ENCODE measurements at places on chromosomes 12 and 14.

DNA sequence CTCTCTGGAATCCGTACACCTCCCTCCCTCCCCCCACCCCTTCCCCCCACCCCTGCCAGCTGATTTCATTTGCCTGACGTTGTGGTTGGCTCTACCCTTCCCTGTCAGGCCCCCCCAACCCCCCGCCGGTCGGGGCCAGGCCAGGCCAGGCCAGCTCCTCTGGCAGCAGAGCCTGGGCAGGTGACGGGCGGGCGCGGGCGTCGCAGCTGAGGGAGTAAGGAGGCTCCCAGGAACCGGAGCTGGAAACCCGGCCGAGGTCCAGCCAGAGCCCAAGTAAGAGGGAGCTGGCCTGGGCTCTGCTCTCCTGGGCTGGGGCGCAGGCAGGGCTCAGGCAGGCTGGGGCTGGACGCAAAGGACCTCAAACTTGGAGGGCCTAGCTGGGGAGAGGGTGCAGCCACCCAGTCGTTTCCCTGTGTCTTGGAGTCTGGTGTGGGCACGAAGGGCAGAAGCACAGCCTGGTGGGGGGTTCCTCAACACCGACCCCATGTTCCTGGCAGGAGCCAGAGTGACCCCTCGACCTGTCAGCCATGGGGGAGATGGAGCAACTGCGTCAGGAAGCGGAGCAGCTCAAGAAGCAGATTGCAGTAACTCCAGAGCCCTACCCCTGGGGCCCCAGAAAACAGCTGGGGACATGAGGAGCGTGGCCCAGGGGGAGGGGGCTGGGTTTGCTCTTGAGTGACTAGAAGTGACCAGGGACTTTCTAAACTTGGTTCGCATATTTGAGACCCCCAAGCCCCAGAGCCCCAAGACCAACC lies at the start of gene GNB3:
Gene GNB3, plus strand, starts transcription at position 165 of the 755 bp plus-strand sequence. Its CDS starts 363 bp downstream, at position 528.
- no peak within 1 kb of the TSS for H3K27ac ChIP-seq
- no peak for DNase-seq
- no peak within 1 kb of the TSS for H3K4me3 ChIP-seq
- peaks cover 2% of the 10 kb centered on the region for H3K36me3 ChIP-seq
- no peaks in the 10 kb centered on the region for H3K4me1 ChIP-seq

GRCh38 chr12:4417455-4417854 lies 28.2 kb downstream of the FGF6 start:
- H3K36me3 ChIP-seq, result no peaks in the 10 kb centered on the region
- no peak overlapping the region for H3K4me3 ChIP-seq
- peaks cover 24% of the 10 kb centered on the region for H3K27me3 ChIP-seq
- no peak overlapping the region for H3K27ac ChIP-seq

DNA sequence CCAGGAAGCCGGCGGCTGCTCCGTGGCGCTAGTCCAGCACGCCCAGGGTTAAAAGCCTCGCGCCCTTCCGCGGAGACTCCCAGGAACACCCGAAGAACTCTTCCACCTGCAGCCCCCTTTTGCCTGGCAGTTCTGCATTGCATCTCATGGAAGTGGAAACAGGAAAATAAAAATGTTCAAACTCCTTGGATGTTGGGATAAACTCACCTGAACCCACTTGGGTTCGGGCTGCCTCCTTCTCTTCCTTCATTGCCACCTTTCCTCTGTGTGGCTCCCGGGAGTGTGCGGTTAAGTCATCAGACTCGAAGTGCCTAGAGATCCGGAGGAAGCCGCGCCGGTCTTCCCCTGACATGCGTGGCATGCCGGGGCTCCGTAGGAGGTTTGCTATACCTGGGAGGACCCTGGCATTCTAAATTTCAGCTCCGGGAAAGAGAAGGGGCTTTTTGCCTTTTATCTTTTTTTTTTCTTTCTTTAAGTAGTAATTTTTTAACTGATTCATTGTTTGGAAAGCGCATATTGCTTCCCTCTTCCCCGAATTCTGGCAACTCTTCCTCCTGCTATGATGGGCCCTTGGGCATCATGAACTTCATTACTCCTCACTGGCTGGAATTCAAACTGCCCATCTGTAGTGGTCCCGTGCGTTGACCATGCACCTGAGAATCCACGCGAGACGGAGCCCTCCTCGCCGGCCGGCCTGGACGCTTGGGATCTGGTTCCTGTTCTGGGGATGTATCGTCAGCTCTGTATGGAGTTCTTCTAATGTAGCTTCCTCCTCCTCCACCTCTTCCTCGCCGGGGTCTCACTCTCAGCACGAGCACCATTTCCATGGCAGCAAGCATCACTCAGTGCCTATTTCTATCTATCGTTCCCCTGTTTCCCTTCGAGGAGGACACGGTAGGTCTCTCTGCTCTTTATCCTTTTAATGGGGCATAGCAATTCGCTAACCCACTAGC lies 931.4 kb downstream of the DIO2 start:
- no peaks in the 10 kb centered on the region for H3K36me3 ChIP-seq
- peaks cover 4% of the 10 kb centered on the region for H3K4me1 ChIP-seq
- H3K4me3 ChIP-seq, result no peak overlapping the region
- no peak overlapping the region for H3K27ac ChIP-seq

DNA sequence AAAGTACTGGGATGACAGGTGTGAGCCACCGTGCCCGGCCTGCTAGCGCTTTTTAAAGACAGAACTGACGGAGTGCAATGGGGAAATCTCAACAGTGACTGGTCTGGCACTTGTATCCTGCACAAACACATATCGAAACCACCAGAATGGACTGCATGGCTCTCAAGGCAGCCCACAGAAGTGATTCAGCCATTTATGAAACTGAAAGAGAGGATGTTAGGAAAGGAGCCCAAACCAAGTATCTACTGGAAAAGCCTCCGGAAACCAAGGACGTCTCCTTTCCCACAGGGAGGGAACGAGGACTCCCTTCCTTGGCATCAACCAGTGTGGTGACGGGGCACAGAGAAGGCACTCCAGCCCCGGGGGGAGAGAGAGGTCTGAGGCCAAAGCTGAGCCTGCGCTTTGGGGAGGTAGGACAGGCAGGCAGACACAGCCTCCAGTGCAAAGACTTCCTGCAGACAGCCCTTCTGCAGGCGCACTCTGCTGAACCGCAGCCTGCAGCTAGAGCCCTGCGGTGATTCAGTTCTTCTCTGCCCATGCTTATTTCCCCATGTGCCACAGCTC lies 16.5 kb downstream of the SLC15A4 start:
- peaks cover 49% of the 10 kb centered on the region for H3K36me3 ChIP-seq
- no peaks in the 10 kb centered on the region for H3K27me3 ChIP-seq
- peaks cover 16% of the 10 kb centered on the region for H3K4me1 ChIP-seq
- DNase-seq, result no peak
- H3K4me3 ChIP-seq, result no peak overlapping the region

DNA sequence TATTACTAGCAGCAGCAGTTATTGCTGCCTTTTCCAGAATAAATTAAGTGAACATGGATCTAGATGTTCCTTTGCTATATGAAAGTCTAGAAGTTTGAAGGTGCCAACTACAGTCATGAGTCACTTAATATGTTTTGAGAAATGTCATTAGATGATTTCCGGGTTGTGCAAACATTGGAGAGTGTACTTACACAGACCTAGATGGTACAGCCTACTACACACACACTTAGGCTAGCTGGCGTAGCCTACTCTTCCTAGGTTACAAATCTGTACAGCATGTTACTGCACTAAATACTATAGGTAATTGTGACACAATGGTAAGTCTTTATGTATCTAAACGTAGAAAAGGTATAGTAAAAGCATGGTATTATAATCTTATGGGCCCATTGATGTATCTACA lies 368.1 kb downstream of the PDZRN4 start:
- no peaks in the 10 kb centered on the region for H3K4me1 ChIP-seq
- H3K36me3 ChIP-seq, result no peaks in the 10 kb centered on the region
- no peak for DNase-seq
- H3K27ac ChIP-seq, result no peak overlapping the region
- H3K4me3 ChIP-seq, result no peak overlapping the region

DNA sequence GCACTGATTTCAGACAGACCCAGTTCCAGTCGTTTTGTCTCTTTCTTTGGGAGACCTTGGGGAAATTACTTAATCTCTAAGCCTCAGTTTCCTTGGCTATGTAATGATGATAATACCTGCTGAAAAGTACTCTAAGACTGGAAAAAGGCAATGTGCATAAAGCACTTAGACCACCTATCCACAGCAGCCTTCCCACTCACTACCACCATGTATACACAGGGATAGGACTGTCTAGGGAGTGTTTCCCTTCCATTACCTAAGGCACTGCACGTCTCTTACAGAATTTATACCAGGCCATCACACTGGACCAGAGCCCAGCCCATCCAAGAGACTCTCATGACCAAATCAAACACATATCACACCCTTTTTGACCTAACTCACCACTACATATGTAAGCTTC lies 6.3 kb downstream of the RPS29 start:
- no peak for DNase-seq
- no peak overlapping the region for H3K4me3 ChIP-seq
- H3K4me1 ChIP-seq, result peaks cover 41% of the 10 kb centered on the region
- peaks cover 71% of the 10 kb centered on the region for H3K36me3 ChIP-seq
- H3K27me3 ChIP-seq, result no peaks in the 10 kb centered on the region

- no peaks in the 10 kb centered on the region for H3K36me3 ChIP-seq
- DNase-seq, result no peak
- no peaks in the 10 kb centered on the region for H3K4me1 ChIP-seq
- H3K27me3 ChIP-seq, result peaks cover 15% of the 10 kb centered on the region
- H3K27ac ChIP-seq, result no peak overlapping the region
These were observed 126.8 kb upstream of the VRK1 start for GRCh38 chr14:96670391-96670790.

- H3K36me3 ChIP-seq, result no peaks in the 10 kb centered on the region
- H3K27me3 ChIP-seq, result no peaks in the 10 kb centered on the region
- no peak overlapping the region for H3K4me3 ChIP-seq
- no peak overlapping the region for H3K27ac ChIP-seq
These were observed 578.6 kb downstream of the SLC16A7 start for GRCh38 chr12:60174476-60174875.

GRCh38 chr14:72633551-72633950 lies 260.4 kb downstream of the DPF3 start:
- DNase-seq, result no peak
- no peak overlapping the region for H3K27ac ChIP-seq
- H3K36me3 ChIP-seq, result no peaks in the 10 kb centered on the region
- H3K4me1 ChIP-seq, result no peaks in the 10 kb centered on the region
- H3K4me3 ChIP-seq, result no peak overlapping the region
- H3K27me3 ChIP-seq, result peaks cover 46% of the 10 kb centered on the region

- no peaks in the 10 kb centered on the region for H3K4me1 ChIP-seq
- no peak overlapping the region for H3K27ac ChIP-seq
- H3K27me3 ChIP-seq, result no peaks in the 10 kb centered on the region
- no peak overlapping the region for H3K4me3 ChIP-seq
- peaks cover 32% of the 10 kb centered on the region for H3K36me3 ChIP-seq
These were observed 31.0 kb downstream of the EID3 start for GRCh38 chr12:104334581-104334980.

- H3K36me3 ChIP-seq, result peaks cover 17% of the 10 kb centered on the region
- no peak for DNase-seq
These were observed 24.8 kb downstream of the SLC25A29 start for GRCh38 chr14:100281286-100282082.

DNA sequence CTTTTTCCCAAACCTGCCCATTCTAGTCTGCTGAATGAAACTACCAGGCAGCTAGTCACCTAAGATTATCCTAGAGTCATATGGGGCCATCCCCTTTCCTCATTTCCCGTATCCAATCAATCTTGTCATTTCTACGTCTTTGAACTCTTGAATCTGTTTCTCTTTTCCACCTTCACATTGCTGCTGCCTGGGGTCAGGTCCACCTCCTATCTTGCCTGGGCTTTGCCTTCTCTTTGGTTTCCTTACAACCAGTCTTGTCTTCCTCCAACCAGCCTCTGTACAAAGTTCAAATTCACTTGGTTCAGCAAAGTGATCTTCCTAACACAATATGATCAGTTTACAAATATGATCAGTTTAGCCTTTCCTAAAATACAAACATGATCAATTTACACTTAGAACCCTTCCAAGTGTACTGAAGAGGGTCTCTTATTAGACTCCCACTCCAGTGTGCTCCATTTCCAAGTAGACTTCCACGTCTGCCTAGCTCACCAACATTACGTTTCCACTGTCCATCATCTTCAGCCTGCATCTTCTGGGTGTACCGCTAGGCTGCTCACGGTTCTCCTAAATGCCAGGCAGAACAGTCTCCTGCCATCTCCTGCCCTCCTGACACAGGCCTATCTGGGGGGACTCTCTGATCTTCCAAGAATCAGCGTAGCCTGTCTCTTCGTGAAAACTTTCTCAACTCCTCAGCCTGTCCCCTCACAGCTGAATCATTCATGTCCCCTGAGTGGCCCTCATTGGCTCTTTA lies 4.1 kb upstream of the ACVR1B start:
- peaks cover 4% of the 10 kb centered on the region for H3K4me1 ChIP-seq
- H3K36me3 ChIP-seq, result peaks cover 2% of the 10 kb centered on the region
- no peak overlapping the region for H3K4me3 ChIP-seq
- no peak overlapping the region for H3K27ac ChIP-seq
- DNase-seq, result no peak

GRCh38 chr12:131340616-131341210 lies 370.2 kb upstream of the SFSWAP start:
- H3K27me3 ChIP-seq, result no peaks in the 10 kb centered on the region
- H3K36me3 ChIP-seq, result no peaks in the 10 kb centered on the region
- DNase-seq, result no peak

GRCh38 chr12:623172-623864 lies 39.9 kb downstream of the NINJ2 start:
- DNase-seq, result no peak
- H3K27me3 ChIP-seq, result no peaks in the 10 kb centered on the region
- no peaks in the 10 kb centered on the region for H3K36me3 ChIP-seq
- peak overlapping the region; percentile 68 for H3K27ac ChIP-seq
- H3K4me3 ChIP-seq, result no peak overlapping the region
- peaks cover 59% of the 10 kb centered on the region for H3K4me1 ChIP-seq

GRCh38 chr14:53842938-53843337 lies 113.7 kb downstream of the BMP4 start:
- H3K4me3 ChIP-seq, result no peak overlapping the region
- no peaks in the 10 kb centered on the region for H3K4me1 ChIP-seq
- H3K27ac ChIP-seq, result no peak overlapping the region
- no peaks in the 10 kb centered on the region for H3K36me3 ChIP-seq
- H3K27me3 ChIP-seq, result no peaks in the 10 kb centered on the region

DNA sequence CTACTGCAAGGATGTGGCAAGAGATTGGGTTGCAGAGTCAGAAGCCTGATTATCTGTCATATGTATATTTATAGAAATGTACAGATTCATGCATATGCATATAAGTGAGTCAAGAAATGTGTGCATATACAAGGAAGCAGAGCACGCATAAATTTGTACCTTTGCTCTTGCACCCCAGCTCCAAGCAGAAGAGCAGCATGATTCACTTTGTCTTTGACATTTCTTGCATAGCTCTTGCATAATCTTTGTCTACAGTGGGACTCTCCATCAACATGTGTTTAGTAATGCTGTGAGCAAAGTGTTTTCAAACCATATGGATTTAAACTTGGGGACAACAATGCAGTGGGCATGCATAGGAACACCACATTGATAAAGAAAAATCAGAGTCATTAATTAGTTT lies 330.7 kb upstream of the DCN start:
- H3K27ac ChIP-seq, result no peak overlapping the region
- H3K27me3 ChIP-seq, result no peaks in the 10 kb centered on the region
- no peak overlapping the region for H3K4me3 ChIP-seq
- DNase-seq, result no peak
- H3K36me3 ChIP-seq, result no peaks in the 10 kb centered on the region

All from activated CD8-positive, alpha-beta T cell treated with anti-CD3 and anti-CD28 coated beads, Interleukin-2, amount 10 ng/mL, durations not matched to agents 7 days and 5 days (primary cell).